Hepatocyte (in vitro differentiated cells): ENCODE measurements at places on chromosomes 16 and 17.
A peak's percentile ranks its signal among the peaks of the same experiment; 100 is the strongest.

DNA sequence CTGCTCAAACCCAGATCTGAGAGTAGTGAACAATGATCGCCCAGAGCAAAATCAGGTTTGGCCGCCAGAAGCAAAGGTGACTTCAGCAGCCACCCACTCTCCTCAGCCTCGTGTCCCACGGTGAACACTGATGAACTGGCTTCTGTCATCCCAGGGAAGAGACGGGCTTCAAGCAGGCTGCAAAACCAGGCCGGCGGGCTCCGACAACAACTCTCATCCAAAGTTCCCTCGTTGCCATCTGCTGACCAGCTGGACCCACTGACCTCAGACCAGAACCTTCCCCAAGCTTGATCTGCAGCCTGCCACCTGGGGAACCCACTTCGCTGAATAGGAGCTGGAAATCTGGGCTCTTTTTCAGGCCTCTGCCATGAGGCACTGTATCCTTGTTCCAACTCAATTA lies 69.6 kb upstream of the MRTFB start:
- no peak for DNase-seq

DNA sequence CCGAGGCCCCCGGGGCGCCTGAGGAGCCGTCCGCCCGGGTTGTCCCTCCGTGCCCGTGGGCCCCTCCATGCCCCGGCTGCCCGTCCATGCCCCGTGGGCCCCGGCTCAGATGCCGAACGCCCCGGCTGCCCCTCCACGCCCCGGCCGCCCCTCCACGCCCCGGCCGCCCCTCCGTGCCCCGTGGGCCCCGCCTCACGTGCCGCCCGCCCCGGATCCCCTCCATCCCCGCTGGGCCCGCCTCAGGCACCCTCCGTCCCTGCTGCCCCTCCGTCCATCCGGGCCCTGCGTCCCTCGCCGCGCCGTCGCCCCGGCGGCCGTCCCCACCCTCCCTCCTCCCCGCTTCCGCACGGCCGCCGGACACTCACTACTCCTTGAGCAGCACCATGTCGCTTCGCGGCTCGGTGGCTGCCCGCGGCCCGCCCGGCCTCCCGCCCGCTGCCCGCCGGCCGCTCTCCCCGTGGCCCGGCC lies 382 bp downstream of the PITPNA start:
- no peak for DNase-seq

DNA sequence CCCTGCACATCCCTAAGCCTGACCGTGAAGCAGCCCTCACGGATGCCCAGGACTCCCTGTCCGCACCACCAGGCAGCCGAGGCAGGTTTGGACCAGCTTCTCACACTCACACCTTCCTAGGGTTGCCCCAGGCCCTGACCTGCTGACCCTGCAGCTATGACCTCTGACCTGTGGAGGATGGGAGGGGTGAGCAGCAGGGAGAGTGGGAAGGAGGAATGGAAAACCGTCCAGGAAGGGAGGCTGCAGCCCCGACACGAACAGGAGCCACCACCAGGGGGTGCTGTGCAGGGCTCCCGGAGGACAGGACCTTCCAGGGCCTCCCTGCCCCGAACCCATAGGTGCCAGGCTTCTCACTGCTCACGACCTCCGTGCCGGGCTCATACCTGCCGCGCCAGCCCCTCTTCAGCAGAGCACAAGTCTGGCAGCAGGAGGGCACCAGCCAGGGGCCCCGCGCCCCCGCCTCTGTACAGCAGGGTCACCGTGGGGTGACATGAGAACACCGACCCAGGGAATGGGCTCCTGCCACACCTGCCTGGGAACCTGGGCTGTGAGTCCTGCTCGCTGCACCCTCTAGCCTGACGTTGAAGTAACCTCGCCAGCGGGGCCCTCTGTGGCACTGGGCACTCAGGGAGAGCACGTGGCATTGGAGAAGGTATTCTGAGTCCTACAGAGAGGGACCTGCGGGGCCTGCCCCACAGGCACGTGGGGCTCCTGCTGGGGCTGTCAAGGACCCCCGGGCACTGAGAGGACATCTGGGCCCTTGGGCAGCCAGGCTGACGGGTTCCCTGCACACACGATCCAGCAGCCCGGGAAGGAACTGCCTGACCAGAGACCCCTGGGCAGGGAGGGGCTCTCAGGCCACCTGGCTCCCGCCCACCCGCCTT lies 37.6 kb downstream of the CTU2 start:
- DNase-seq = peak; percentile 87

DNA sequence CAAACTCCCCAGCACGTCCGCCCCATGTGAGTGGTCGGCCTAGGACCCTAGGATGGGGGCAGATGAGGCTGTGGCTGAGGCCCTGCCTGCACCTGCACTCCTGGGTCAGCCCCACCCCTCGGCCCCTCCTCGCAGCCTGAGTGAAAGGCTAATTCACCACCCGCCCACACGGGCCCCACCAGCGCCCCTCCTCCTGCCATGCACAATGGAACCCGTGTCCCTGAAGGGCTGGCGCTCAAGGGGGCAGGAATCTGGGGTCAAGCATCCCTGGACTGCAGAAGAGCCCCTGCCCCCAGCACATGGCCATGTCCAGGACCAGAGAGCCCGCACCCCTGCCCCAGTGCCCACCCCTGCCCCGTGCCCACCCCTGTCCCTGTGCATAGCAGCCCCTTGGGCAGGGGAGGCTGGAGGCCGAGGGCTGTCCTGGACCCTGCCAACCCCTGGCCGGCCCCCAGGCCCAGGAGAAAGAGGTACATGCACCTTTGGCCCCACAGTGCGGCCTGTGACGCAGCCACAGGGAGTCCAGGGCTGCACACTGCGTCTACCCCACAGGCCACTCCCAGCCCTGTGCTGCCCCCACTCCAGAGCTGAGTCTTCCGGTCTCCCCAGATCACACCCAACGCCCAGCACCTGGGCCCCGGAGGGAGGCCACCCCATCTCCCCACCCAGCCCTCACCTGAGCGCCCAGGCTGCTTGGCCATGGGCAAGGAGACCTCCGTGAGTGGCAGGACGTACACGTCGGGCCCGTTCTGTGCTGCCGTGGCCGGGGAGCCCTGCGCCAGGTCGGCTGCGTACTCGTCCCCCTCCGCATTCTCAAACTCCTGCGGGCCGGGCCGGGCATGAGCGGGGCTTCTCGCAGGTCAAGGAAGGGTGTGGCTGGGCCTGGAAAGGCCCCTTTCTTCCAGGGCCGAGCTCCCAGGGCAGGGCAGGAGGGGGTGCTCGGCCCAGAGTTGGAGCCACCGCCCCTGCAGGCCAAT lies 34.6 kb upstream of the PVALEF start:
- DNase-seq = no peak

- no peak for DNase-seq
These were observed 101.4 kb upstream of the HLF start for GRCh38 chr17:55163408-55163807.

GRCh38 chr17:80220736-80221215 lies 549 bp downstream of the SLC26A11 start:
- peak; percentile 62 for DNase-seq

- DNase-seq = no peak
These were observed 37.3 kb downstream of the PIEZO1 start for GRCh38 chr16:88747588-88748301.
